ENCODE measurements at places on chromosomes 11 and 22.
A peak's percentile ranks its signal among the peaks of the same experiment; 100 is the strongest.

DNA sequence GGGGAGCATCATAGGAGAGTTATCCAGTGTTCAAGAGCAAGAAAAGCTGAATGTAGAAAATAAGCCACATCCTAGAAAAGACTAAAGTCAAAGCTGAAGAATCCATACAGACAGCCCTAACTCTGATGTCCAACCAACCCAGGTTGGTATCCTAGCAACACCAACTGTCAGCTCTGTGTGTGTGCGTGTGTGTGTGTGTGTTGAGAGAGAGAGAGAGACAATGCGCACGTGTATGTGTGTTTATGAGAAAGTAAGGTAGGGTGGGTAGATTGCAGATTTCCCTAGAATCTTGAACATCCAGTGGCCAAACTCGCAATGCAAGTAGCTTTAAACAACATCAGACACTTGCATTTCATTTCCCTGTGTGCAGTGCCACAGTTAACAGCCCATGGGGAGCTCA, 274.9 kb downstream of the FAM181B start:
- no peak for DNase-seq

DNA sequence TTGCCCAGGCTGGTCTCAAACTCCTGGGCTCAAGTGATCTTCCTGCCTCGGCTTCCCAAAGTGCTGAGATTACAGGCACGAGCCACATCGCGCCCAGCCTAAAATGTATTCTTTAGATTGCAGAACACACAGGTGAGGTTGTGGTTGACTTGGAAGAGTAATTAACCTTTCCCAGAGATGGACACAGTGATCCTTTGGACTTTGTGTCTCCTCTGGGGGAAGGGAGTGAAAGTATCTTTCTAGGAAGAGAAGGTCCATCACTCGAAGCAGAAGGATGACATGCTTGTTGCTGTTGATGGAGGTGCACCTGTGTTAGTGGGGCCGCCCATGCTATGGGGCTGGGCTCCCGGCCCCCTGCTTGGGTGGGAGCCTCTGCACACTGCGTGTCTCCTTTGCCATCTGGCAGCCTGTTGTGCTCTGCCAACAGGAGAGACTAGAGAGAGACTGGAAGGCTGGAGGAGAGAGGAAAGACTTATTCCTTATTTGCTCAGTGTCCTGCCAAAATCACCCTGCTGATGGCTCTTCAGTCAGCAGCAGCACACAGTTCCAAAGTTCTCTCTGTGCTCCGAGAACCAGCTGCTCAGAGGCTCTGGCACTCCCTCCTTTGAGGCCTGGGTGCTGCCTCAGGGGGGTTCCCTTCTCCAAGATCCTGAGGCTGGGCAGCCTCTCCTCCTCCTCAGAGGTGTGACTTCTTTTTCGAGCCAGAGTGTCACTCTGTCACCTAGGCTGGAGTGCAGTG, 33.1 kb upstream of the CYB5R3 start:
- peak; percentile 43 for DNase-seq

- peak; percentile 96 for DNase-seq
Measured at GRCh38 chr11:31810779-31811647, at the start of gene PAX6. TSS of gene PAX6 (minus strand) at chr11:31811322. CDS start at chr11:31806411, 4,911 bp downstream.

GRCh38 chr22:20090730-20091240, 10.7 kb downstream of the DGCR8 start:
- DNase-seq: no peak

GRCh38 chr22:20128902-20129746, 2.5 kb upstream of the ZDHHC8 start:
- no peak for DNase-seq

GRCh38 chr11:1038921-1039320, 2.4 kb upstream of the MUC6 start:
- DNase-seq: no peak
